Stimulated activated CD4-positive, alpha-beta T cell treated with anti-CD3 and anti-CD28 coated beads, Interleukin-1b, Interleukin-23, amount 100 ng/mL, for 1 hour (primary cell): ENCODE measurements at places on chromosomes 11 and 22.

GRCh38 chr11:106961518-106961917, 56.8 kb downstream of the GUCY1A2 start:
- no peak for DNase-seq

GRCh38 chr11:70057080-70057479, 21.0 kb upstream of the ANO1 start:
- no peak for DNase-seq

GRCh38 chr11:37907436-37908218, 1309.6 kb upstream of the RAG2 start:
- DNase-seq, result no peak

DNA sequence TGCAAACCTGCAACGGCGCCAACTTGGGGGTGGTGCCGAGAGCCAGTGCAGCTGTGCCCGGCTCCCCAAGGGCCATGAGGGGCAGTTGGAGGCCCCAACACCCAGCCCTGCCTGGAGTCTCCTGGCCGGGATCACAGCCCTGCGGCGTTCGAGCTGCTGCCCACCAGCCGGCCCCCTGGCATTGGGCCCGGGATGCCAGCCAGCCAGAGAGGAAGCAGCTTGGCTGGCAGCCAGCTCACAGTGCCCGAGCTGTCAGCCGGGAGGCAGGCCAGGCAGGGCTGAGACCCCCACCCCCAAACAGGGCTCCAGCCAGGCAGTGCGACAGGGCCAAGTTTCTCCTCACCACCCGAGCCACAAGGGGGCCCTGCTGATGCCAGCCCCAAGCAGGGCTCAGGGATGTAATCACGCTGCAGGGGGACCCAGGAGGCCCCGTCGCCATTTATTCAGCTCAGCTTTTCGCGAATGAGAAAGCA, 26.0 kb upstream of the TCF20 start:
- no peak for DNase-seq

- no peak for DNase-seq
Measured at GRCh38 chr22:31846161-31847115, 92.6 kb downstream of the DEPDC5 start.

DNA sequence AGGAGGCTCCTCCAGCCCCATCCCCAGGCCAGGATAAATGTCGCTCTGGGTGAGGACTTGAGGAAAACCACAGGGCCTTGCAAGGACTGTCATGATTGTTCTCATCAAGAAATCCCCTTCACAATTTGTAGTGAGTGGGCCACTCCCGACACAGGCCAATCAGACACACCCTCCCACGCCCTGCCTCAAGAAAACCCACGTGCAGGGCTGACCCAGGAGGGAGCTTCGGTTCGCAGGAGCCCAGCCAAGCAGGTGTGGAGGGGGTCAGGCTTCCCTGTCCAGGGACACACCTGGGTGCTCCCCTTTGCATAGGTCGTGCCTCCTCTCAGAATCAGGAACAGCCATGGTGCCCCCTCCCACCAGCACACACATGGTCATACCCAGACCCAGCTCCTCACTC, 43.2 kb downstream of the SHANK2 start:
- DNase-seq, result no peak

GRCh38 chr22:39248254-39248653, 3.5 kb upstream of the PDGFB start:
- no peak for DNase-seq

DNA sequence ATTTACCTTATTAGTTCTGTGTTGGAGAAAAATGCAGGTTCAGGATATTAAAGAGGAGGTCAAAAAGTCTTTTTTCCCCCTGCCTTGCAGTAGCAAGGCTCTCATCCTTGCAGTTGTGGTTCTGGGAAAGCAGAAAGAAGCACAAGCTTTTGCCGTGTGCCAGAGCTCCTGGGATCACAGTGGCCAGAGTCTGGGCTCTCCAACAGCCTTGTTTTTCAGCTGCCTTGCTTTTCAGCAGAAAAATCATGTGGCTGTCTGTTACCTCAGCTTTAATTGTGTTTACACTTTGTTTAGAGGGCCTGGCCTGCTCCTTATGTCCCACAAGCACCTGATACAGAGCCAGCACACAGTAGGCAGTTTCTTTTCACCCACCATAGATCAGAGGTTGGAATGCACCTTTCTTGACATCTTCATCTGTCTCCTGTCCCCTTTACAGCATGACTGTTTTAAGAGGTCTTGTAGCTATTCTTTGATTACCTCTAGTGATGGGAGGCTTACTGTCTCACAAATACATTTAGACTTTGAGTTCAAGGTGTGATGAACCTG, 67.5 kb downstream of the TEAD1 start:
- no peak for DNase-seq

DNA sequence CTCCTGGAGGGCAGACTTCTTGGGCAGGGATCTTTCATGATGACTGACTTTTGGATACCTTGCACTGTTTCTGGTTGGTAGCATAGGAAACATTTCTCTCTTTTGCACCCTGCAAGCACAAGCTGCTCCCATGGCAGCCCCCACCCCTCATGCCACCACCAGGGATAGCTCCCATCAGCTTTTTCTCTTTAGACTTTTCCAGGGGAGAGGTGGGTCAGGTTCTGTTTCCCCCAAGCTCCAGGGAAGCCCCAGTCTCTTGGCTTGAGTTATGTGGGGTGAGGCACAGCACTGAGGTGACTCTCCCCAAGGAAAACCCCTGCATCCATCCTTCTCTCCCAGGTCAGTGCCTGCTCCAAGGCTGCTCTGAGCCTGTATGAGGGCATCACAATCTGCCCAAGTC, 22.5 kb downstream of the LRRC32 start:
- no peak for DNase-seq

- no peak for DNase-seq
Measured at GRCh38 chr11:113475160-113475761, at the start of gene DRD2. TSS of gene DRD2 (minus strand) at chr11:113475398. CDS start at chr11:113424651, 50,747 bp downstream.

- DNase-seq, result no peak
Measured at GRCh38 chr22:35852076-35852475, 134.4 kb downstream of the APOL5 start.

- DNase-seq, result no peak
Measured at GRCh38 chr11:134975866-134976376, 563.9 kb upstream of the B3GAT1 start.

GRCh38 chr11:34263441-34264091, 94.2 kb downstream of the ABTB2 start:
- DNase-seq, result no peak

DNA sequence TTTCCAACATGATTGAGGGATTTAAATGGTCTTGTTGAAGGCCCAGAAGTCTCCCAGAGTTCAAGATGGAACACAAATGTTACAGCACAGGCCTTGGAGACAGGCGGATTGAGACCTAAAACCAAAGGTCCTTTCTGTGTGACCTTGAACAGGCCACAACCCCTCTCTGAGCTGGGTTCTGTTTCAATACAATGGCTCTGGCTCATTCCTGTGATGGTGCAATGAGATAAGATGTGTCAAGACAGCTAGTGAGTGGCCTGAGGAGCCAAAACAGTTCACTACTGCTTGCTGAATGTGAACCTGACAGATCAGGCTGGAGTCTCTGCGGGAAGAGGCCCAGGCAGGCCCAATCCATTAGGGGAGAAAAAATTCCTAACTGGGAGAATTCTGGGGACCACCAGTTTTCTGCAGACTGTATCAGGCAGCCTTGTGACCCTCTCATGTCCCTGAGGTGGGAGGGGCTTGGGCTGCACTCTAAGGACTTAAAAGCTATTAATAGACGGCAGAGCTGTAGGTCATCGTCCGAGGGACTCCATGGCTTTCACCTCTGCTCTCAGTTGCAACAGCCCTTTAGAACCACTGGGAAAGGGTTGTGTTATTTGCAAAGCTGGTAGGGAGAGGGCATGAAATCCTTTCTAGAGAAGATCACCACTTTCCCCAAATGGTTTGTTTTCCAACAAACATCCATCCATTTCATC, 126.1 kb upstream of the TEAD1 start:
- DNase-seq, result no peak

GRCh38 chr22:45155050-45155840, 8.5 kb upstream of the NUP50 start:
- no peak for DNase-seq

DNA sequence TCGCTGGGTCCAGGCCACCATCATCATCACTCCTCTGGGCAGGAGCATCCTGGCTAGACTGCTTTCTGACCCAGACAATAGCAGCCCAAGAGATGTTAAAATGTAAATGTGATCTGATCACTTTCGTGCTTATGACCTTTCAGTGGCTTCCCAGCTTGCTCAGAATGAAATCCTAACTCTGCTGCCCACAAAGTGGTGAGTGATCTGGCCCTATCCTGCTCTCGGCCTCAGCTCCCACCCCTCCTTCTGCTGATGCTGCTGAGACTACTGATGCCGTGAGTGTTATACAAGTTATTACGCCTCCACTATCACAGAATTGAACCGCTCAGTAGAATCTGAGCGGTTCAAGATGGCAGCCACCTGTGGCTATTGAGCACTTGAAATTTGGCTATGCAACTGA, 26.2 kb downstream of the ELF5 start:
- DNase-seq, result no peak

- no peak for DNase-seq
Measured at GRCh38 chr11:71420455-71421241, 27.5 kb downstream of the DHCR7 start.

DNA sequence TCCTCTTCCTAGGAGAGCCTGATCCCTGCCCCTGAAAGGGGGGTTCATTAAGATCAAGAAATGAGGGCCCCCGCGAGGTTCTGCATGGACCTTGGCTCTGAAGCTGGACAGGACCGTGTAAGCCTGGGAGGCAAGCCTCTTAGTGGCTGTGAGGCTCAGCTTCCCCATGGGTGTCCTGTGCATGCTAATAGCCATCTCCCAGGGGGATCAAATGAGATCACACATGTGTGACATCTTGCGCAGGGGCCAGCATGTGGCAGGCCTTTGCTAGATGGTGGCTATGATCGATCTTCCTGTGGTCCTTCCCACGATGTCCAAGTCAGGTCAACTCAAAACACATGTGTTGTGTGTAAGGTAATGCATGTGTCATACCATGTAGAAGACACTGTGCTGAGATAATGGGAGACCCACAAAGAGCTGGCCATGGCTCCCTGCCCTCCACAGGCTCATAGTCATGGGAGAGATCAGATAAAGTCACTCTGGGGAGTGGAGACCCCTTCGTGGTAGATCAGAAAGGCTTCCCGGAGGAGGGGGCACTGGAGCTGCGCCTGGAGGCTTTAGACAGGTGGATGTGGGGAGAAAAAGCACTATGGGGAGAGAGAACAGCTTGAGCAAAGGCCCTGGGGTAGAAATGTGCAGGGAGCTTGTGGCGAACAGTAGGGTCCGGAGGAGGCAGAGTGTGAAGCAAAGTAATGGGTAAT, 3.7 kb downstream of the RAC2 start:
- no peak for DNase-seq

DNA sequence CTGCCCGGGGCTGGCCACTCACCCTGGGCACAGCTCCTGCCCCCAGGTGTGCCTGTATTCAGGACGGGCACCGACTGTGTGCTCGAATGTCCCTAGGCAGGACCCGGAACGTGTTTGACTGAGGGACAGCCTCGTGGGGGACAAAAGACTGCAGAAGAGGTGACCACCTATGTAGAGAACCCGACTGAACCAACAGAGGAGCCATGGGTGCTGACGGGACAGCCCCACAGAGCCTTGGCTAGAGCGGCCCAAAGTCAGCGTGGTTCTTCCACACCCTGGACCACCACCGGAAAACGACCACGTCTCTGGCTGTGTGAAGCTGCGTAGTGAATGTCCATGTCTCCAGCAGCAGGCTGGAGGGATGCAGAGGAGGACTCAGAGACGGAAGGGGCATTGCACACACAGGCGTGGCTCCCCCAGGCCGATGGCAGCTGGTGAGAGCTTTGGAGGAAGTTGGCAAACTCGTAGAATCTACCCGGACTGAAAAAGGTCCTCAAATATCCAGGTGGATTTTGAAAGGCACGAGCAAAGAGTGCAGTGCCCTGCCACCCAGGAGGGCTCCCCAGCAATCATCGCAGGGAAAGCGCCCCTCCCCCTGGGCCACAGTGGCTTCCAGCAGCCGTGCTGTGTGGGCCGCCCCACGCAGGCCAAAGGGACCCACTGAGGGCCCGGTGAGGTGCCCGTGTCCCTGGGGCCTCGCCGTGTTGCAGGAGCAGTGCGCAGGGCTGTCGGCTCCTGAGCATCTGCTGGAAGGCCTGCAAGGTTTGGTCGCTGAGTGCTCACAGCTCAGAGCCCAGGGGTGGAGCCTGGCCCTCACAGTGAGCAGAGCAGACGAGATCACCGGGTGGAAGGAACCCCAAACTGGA, 17.5 kb upstream of the MUC5B start:
- no peak for DNase-seq

GRCh38 chr11:128695539-128696221, 1.8 kb downstream of the FLI1 start:
- DNase-seq, result no peak

DNA sequence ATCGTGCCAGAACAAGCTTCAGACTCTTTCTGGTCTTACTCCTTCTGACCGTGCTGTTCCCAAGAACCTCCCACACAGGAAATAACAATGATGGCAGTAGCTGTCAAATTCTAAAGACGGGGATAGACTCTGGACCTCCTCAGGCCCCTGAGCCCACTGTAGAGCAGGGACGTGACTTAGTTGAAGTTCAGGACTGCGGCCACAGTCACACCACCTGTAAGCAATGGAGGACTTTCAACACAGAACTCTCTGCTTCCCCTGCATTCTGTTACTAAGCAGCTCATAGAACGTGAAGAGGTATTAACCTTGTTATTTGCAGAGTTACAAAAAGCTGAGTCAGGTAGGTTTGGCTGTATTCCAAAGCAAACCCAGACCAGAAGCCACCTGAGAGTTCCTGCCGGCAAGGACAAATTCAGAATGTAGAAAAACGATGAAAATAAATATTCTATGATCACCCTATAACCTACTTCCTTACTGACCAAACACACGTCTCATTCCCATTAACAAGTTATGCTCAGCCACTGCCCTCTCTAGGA, 12.7 kb downstream of the TMEM45B start:
- no peak for DNase-seq

- DNase-seq, result no peak
Measured at GRCh38 chr11:3203221-3204043, 15.2 kb downstream of the MRGPRG start.

GRCh38 chr11:69049490-69049867, 747 bp downstream of the TPCN2 start:
- no peak for DNase-seq

DNA sequence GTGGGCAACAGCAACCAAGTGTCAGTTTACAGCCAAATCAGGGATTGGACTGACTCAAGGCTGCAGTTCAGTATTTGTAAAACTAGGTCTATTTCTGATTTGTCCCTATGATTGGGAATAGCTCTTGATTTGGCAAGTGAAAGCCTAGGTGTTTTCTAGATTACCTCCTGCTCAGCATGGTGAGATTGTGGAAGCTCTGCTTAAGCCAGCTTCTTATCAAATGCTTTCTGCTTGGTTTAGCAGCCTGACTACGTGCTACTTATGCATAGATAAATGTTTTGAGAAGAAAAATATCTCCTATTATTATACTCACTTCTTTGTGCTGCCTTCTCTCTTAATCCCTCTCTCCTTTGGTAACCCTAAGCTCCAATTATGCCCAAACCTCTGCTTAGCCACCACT, 86.3 kb upstream of the AMOTL1 start:
- DNase-seq, result no peak
